Suprapubic skin (tissue), 4 donors: ENCODE measurements at places on chromosomes 11 and 22.

DNA sequence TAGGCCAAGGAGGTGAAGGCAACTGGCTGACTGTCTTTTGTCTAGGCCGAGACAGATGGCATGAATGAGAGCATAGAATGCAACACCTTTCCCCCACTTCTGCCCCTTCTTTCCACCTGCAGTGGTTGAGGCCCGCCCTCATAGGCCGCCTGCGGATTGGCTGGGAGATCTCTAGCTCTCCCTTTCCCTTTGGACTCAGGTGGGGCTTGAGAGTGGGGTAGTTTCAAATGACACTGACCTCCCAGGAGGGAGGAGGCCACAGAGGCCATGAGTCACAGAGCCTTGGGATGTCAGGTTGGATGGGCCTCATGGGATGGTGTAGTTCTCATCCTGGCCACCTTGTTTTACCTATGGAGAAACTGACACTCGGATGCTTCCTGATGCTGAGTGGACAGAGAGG is 9.1 kb downstream of the MICAL2 start:
- no peak for DNase-seq

GRCh38 chr22:41508770-41509170 is 35.5 kb downstream of the POLR3H start:
- DNase-seq, result no peak

- DNase-seq, result no peak
Measured at GRCh38 chr11:74138572-74138971, 32.2 kb downstream of the C2CD3 start.

GRCh38 chr11:94954753-94955152 is 18.6 kb downstream of the CWC15 start:
- no peak for DNase-seq

DNA sequence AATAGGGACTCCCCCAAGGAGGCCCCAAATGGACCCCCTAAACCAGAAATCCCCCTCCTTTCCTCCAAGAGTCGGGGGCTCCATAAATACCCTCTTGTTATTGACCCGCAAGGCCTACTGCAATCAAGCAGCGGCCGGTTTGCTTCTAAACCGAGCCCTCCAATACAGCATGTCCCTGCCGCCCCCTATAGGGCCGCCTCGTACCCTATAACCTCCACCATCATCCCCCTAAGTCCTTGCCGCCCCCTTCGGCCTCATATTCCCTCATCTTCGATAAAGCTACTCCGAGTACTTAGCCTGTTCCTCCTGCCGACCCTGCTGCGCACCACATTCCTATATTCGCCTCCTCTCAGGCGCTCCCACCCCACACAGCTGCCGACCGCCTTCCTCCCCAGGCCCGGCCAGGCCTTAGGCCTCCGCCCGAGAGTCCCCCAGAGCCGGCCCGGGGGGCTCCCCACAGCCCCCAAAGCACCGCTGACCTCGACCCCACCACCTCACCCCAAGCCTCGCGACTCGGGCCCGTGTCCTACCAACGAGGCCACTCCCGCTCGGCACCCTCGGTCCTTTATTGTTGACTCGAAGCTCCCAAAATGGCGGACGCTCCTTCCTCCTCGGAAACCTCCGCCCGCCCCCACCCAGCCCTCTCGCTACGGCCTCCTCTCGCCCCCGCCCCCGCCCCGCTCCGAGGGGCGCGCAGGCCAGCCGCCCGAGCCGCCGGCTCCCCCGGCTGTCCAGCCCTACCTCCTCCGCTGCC is 430 bp downstream of the DDX6 start:
- peak; percentile 86 for DNase-seq

DNA sequence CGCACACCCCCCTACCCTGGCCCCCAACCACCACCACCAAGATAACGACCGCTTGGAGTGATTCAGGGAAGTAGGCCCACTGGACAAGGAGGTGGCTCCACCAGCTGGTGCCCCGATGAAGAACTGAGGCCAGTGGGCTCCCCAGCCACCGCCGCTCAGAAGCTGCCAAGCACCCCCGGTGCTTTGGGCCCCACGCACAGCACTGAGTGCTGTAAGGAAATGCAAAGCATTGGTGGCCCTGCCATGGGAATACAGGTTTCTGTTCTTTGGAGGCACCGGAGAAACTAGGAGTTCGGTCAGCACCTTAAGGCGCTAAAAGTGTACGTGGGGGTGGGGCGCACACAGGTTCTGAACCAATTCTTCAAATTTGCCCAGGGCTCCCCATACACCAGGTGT is 664 bp upstream of the PRSS23 start:
- no peak for DNase-seq

GRCh38 chr22:17586831-17587440 is 23.6 kb downstream of the SLC25A18 start:
- DNase-seq, result no peak

- DNase-seq, result no peak
Measured at GRCh38 chr22:34880662-34881061, 185.3 kb upstream of the ISX start.
